Peyer's patch (tissue), 4 donors: ENCODE measurements at places on chromosomes 2 and 18. TPM values are rescaled to one million over a fixed set of nuclear protein-coding genes. Genes with fewer than 3 reads are reported as not detected.

DNA sequence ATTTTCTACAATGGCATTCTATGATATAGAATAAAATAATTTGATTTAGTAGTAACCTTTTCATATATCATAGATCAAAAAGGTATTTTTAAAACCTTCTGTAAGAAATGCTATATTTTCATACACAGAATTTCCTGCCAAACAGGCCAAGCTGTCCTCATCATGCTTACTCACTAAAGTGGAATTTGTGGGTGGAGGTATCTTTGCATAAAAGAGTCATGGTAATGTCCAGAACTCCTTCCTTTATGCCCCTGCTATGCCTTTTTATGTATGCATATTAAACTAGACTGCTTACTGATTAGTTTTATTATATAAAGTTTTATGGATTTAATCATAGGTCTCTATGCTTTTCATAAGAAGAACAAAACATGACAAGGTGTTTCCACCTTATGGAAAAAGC lies 27.5 kb upstream of the MARCHF7 start:
- no peak for DNase-seq

DNA sequence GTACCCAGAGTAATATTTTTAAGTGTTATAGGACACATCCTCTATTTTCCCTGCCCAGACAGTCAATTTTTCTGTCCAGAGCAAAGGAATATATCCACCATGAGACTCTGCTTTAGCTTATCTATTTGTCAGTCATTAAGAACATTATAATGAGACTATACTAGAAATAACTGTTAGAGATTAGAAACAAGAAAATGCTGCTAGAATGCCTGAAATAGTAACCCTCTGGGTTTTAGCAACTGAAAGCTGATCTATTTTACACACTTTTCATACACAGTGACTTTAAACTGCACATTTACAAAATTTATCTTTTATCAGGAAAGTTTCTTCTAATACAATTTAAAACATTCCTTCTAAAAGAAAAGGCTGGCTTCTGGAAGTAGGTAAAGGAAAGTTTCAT lies 39.6 kb downstream of the MBD2 start:
- DNase-seq = no peak

- DNase-seq = no peak
These were observed 274.8 kb downstream of the AGAP1 start for GRCh38 chr2:235768606-235769005.

GRCh38 chr2:80113399-80113798 lies 191.2 kb downstream of the LRRTM1 start:
- no peak for DNase-seq

CD8B gene
- 30.5 TPM for total RNA-seq
